ENCODE measurements at places on chromosomes 11 and 22.

DNA sequence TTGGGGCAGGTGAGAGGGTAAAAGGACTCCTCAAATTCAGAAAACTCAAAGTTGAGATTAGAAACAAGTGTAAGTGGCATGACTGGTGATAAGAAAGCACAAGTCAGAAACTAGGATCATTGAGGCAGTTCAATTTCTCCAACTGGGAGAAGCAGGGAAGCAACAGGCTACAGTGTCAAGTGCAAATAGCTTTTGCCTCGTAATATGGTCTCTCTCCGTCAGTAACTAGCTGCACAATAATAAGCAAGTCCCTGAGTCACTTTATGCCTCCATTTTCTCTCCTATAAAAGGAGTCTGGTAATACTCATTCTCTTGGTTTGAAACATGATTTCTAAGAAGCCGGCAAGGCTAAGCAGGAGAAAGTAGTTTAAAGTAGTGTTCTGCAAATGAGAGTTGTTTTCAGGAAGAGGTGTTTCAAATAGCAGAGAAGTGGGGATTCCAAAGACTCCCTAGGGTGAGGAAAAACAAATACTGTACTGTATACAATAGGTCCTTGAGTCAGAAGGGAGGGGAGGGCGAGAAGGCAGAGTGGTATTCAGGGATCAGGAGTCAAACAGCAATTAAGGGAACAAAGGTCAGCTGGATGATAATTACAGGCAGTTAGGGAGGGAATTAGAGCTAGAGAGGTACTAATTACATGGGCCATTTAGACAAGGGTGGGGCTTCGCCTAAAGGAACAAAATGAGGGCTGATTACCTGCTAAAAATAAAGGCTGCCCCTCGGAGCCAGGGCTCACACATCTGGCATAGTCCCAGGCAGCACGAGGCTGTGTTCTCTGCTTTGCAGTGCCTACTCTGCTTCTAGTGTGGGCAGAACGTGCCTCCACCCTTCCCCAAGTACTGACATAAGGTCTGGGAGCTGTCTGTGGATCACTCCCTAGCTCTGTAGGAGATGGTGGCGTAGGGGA lies 96.0 kb upstream of the BDNF start:
- DNase-seq = peak; percentile 87

GRCh38 chr11:58980159-58980843 lies 41.0 kb downstream of the GLYATL1 start:
- no peak for DNase-seq

GRCh38 chr11:70090961-70091381 lies 12.9 kb downstream of the ANO1 start:
- no peak for DNase-seq

- DNase-seq = no peak
Measured at GRCh38 chr11:30292545-30292944, 30.4 kb upstream of the ARL14EP start.

DNA sequence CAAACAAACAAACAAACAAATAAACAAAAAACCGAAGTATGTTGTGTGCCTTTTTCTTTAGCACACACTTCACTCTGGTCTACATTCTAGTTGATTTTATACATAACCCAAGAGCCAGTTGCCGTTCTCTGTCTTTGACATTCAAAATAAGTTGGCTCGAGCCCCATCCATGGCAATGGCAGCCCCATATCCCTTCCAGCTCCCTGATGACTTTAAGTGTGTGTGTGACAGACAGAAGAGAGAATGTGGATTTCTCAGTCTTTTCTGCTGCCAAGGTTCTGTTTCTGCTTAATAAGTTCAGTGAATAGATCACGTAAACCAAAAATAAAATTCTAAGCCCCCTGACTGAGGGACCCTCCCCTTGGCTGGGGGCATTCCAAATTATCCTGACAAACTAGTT lies 100.6 kb upstream of the TENM4 start:
- no peak for DNase-seq

- peak; percentile 44 for DNase-seq
Measured at GRCh38 chr22:22748297-22748743, 103.9 kb downstream of the GGTLC2 start.

- no peak for DNase-seq
Measured at GRCh38 chr11:63165706-63166310, 21.8 kb upstream of the SLC22A24 start.

- DNase-seq = no peak
Measured at GRCh38 chr11:46277313-46277621, 195 bp upstream of the CREB3L1 start.

GRCh38 chr11:60718524-60719316 lies 5.8 kb upstream of the MS4A18 start:
- no peak for DNase-seq

GRCh38 chr11:75241906-75242644 lies 1.5 kb downstream of the TPBGL start:
- no peak for DNase-seq

GRCh38 chr11:727859-728748 lies 19.2 kb upstream of the TALDO1 start:
- DNase-seq = peak; percentile 90

GRCh38 chr11:76694664-76695063 lies 24.1 kb upstream of the LRRC32 start:
- DNase-seq = no peak

- DNase-seq = no peak
Measured at GRCh38 chr22:37049224-37049623, 2.3 kb upstream of the KCTD17 start.

DNA sequence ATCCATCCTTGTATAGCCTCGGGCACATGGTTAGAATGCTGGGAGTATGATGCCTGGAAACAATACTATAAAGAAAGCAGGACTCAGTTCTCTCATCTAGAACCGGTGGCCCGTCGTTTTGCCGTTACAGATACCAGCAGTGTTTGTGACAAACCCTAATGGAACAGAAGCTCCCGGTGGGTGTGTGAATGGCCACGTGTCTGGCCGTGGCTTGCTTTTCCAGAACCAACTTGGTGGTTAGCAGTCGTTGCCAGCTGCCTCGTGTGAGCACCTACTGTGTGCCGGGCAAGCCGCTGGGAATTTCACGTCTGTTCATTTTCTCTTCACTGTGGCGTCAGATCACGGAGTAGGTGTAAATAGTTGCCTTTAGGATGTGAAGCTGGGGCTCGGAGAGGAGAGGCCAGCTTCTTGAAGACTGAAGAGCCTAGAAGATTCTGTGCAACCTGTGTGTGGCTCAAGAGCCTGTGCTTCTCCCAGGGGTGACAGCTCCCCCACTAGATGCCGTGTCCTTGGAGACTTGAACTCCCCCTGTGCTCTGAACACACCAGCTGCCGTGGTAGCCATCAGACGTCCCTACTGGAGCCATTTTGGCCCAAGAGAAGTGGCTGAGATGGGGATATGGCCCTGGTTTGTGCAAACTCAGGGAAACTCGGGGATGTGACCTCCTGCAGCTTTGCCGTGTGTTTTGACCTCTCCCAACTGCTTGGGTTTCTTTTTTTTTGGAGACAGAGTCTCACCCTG lies 57.5 kb upstream of the PPARA start:
- DNase-seq = no peak

DNA sequence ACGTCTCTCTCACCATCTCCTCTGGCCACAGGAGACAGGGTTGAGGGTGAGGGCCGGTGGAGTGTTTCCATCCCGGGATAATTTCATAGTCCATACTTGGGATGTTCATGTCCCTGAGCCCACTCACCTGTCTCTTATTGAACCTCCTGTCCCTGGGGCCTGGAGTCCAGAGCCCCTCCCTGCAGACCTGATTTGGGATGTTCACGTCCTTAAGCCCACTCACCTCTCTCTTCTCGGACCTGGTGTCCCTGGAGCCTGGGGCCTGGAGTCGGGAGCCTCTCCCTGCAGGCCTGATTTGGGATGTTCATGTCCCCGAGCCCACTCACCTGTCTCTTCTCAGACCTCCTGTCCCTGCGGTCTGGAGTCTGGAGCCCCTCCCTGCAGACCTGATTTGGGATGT lies 868.2 kb downstream of the BRD1 start:
- DNase-seq = no peak

- DNase-seq = peak; percentile 84
Measured at GRCh38 chr22:17366830-17367229, 2.4 kb upstream of the CECR2 start.

GRCh38 chr11:61609000-61609979 lies 28.4 kb upstream of the SYT7 start:
- DNase-seq = peak; percentile 43

DNA sequence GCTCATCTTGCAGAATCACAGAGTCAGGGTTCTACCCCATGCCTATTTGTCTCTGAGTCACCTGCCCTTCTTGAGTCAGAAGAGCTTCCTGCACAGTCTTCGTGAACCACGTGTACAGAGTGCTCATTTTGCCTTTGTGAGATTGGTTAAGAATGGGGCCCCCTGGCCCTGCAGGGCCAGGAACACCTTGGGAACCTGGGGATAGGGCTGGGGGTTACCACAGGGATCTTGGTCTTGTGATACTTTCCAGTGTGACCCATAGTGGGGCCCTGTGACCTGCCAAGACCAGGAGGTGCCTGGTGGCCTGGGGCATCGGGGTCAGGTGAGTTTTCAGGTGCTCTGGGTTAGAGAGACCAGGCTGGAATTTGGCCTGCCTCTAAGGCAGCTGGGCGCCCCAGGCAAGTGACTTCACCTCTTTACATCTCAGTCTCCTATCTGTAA lies 9.4 kb downstream of the TMPRSS13 start:
- DNase-seq = no peak

- no peak for DNase-seq
Measured at GRCh38 chr11:72308226-72309073, 64.5 kb upstream of the PHOX2A start.

All from neural progenitor cell (in vitro differentiated cells).